ENCODE measurements at places on chromosomes 11 and 22.

DNA sequence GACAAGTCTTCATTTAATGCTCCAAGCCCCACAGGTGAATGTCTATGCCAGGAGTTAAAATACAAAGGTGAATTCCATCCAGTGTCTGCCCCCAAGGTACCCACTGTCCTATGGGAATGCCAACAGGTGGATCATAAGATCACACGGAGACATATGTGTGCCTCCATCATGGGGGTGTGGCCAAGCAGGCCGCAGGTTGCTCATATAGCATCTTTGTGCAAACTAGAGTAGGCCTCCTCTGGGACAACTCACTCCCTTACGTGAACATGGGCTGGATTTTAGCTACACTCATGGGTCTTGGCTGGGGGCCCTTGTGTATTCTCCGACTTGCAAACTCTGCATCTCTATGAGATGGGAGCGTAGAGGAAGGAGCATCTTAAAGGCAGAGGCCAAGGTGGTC is 6.9 kb downstream of the NCF4 start:
- no peak for DNase-seq

GRCh38 chr22:28506150-28506535 is 173.5 kb downstream of the TTC28 start:
- no peak for DNase-seq

DNA sequence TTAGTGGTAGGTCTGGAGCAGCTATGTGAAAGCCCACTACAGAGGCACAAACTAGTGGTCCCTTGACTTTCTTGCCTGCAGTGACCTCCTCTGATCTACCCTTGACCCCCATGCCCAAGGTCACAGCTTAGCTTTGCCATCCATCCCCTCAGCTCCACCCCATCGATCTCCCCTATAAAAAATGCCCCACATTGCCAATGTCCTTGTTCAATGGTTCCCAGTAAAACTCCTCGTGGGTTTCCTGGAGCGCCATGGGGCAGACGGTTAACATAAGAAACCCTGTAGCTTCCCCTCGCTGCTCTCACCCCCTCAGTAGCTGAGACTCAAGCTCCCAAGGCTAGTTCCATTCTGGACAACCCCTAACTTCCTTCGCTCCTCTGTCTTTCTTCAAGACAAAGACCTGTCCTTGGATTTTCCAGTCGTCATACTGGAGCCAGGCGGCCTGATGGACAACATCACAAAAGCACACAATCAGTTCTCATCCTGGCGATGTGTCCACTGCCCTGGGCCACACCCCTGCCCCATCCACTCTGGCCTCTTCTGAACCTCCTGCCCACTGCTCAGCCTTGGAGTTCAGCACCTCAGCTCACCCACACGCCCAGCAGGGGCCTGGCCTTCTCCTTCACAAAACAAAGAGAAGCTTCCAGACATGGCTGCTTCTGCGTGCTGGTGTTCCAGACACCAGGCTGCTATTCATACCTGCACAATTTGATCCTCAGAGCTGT is 1429.3 kb downstream of the BRD1 start:
- no peak for DNase-seq

DNA sequence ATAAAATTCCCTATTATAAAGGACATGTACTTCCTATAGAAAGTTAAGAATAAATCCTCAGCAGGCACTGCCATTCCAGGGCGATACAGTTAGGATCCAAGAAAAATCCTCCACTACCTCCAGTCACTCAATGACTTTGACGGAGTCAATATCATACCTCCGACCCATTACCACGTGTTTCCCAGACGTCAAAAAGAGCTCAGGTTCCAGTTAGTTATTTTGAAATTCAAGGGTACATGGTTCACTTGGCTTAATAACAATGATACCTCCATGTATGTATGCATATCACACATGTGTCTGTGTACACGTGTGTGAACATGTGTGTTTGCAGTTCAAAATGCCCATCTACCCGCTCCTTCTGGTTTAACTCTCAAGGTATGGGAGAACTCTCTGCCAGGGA is 189.2 kb downstream of the SHANK2 start:
- DNase-seq, result no peak

DNA sequence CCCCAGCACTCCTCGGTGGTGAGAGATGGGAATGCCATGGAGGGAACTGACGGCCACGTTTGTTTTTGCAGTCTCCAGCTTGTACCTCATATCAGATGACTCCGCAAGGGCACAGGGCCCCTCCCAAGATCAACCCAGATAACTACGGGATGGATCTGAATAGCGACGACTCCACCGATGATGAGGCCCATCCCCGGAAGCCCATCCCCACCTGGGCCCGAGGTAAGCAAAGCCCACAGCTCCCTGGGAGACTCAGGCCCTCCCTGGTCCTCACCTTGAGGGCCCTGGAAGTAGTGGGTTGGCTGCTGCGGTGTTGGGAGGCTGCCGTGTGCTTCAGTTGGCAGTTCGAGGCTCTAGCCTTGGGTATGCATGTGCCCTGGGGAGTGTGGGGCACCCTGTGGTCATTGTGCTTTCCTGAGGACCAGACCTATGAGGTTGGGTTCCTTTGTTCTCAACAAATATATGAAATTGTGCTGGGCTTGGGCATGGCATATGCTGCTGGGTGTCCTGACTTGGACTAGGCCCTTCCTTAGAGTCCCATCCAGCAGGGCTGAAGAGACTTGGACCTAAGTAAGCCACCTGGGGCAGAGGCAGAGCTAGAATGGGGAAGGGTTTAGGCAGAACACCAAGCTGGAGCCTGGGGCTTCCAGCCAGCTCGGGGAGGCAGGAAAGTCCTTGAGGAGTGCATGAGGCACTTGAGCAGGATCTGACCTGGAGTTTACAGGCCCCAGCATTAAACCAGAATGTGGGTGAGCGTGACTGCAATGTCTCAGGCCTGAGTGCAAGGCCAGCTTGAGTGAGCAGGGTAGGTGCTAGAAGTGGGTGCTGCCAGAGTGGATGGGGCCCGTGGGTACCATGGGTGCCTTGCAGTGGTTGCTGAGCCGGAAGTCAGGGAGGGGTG is 26.4 kb downstream of the INCENP start:
- DNase-seq, result no peak

DNA sequence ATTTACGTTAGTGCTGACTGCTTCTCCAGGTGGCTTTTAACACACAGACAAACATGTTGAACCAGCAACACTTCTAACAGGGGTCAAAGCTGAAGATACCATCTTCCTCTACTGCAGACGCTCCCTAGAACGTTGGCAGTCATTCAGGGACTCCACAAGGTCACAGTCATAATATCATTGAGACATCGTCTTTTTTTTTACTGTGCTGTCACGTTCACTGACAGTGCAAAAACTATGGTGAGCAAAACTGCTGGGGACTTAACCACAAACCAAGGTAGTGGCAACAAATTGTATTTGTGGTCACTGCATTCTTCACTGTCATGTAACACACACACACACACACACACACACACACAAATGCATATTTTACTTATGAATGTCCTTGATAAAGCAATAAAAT is 244.9 kb downstream of the CASP12 start:
- no peak for DNase-seq

DNA sequence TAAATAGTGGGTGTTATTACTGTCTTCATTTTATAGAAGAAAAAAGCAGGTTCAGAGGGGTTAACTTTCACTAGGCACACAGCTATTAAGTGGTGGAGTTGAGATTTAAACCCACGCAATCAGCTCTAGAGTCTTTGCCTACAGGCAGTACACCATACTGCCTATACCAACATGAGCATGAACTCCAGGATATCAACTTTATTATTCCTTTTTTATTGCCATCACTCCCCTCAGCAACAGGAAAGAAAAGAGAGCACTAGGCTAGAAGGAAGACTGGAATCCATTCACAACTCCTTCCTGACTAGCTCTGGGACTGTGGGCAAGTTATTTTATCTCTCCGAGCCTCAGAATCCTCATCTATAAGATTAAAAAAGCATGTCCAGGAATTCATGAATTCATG is 58.7 kb upstream of the FSHB start:
- DNase-seq, result no peak

- DNase-seq, result no peak
These were observed 40.2 kb downstream of the LMO1 start for GRCh38 chr11:8223513-8223900.

DNA sequence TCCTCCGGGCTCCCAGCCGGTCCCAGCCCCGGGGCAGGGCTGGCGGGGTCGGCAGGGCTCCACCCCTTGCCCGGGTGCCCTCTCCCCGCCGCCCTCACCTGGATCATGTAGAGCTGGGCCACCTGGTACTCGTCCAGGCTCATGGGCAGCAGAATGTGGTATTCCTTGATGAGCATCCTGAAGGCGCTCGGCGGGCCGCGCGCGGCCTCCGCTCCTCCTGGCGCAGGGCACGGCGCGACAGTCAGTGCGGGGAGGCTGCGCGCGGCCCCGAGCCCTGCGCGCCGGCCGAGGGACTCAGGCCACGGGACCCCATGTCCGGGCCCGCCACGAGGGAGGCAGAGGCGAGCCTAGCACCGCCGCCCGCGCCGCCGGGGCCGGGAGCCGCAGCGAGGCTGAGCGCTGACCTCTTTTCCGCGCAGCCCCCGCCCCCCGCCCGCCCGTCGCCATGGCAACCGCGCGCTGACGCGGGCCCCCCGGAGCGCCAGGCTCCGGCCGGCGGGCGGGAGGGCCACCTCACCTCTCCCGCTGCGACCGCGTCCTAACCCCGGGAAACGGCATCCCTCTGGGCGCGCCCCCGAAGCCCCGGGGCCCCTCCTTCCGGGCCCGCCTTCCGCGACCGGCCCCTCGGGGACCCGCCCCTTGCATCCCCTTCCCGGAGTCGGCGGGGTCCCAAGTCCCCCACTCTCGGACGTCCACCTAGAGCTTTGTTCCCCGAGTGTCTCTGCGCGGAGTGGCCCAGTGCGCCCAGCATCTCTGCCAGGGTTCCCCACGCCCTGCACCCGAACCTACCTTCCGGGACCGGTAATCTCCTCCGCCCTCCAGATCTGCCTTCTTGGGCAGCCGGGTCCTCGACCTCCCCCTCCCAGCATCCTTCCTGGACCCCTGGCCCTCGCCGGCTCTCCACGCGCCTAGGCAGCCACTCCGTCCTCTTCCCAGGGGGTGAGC is 886 bp downstream of the PITPNM1 start:
- no peak for DNase-seq

DNA sequence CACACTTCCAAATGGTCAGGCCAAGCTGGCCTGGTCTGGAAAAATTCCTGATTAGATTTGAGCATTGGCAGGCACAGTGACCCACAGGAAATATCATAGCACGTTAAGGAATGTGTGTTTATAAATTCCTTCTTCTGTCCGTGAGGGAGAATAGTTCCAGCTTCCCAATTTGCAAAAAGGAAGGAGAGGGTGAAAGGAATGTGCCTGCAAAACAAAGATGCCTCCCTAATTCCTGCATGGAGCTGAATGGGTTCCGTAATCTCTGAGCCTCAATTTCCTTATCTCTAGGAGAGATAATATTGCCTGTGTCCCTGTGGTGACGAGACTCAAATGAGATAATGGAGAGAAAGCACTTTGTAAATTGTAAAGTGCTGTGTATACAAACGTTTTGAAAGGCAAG is 105.1 kb downstream of the FEZ1 start:
- DNase-seq, result no peak

DNA sequence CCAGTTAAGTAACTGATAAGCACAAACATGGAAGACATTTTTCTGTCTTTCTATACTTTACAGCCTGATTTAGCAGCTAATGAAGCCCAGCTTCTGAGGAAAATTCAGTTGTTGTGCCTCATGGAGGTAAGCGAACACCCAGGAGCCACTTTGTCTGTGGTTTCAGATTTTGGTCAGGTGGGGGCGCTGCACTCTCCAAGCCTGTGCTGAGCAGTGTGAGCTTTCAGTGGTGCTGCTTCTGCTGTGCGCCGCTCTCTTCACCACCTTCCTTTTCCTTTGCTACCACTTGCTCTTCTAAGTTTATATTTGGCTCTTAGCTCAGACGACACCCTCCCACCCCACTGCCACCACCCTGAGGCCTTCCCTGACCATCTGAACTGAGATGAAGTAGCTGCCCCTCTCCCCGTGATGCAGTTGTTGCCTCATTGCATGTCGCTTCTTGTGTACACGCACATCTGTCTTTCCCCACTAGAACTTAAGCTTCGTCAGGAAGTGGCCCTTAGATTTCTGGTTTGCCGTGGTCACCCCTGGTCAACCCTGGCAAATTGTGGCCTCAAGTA is 14.0 kb downstream of the PSMD13 start:
- peak; percentile 66 for DNase-seq

GRCh38 chr11:46888636-46889035 is 29.7 kb downstream of the LRP4 start:
- DNase-seq, result no peak

DNA sequence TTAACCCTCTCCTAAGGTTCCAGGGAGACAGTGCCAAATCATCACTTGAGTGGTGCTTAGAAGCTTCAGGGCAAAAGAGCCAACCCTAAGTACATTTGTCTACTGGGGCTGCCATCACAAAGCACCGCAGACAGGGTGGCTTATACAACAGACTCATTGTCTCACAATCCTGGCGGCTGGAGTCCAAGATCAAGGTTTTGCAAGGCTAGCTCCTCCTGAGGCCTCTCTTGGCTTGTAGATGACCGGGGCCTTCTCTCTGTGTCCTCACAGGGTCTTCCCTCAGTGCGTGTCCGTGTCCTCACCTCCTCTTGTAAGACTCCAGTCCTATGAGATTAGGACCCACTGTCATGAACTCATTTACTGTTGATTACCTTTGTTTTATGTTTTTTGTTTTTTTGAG is 34.1 kb upstream of the CD81 start:
- DNase-seq, result no peak

All from stimulated activated CD8-positive, alpha-beta memory T cell treated with anti-CD3 and anti-CD28 coated beads, Interleukin-7, amount 100 ng/mL, for 1 hour (primary cell).